H1 (cell line): ENCODE measurements at places on chromosomes 5 and 9. TPM values are rescaled to one million over a fixed set of nuclear protein-coding genes. Genes with fewer than 3 reads are reported as not detected.

DNA sequence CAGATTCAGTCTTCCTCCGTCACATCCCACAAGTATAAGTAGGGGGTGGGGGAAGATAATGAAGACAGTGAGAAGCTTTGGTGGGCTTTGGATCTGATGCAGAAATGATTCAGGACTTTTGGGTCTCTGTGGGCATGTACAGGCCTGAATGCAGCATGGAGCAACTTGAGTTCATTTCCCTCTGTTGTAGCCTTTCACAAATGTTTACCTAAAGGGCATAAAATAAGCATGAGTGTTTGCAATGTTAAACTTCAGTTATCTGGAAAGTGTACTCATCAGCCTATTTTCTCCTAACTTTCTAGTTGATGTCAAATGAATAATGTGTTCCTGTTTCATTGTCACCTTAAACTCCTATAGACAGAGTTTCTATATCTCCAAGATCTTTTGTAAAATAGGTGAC is 39.3 kb downstream of the GARNL3 start:
- H3K27ac ChIP-seq, result no peak overlapping the region
- H3K27me3 ChIP-seq, result no peaks in the 10 kb centered on the region
- no peak for DNase-seq

DNA sequence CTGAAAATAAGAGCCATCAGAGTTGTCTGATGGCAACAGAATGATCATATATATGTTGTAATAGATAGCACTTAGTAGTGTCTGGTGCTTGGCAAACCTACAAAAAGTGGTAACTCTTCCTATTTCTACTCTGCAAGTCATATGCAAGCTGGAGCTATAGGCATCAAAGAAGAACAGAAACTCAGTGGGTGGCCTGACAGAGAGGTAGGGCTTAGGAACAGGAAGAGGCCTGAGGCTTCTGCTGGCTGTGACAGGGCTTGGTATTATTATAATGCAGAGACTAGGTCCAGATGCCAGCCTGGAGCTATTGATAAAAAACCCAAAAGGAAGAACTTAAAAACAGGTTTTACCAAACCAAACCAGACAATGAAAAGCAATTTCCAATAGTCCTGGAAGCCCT is 4.4 kb upstream of the DIAPH1 start:
- no peak for DNase-seq
- H3K36me3 ChIP-seq, result peaks cover 37% of the 10 kb centered on the region
- H3K4me1 ChIP-seq, result no peaks in the 10 kb centered on the region
- no peak overlapping the region for H3K27ac ChIP-seq
- H3K27me3 ChIP-seq, result no peaks in the 10 kb centered on the region

DNA sequence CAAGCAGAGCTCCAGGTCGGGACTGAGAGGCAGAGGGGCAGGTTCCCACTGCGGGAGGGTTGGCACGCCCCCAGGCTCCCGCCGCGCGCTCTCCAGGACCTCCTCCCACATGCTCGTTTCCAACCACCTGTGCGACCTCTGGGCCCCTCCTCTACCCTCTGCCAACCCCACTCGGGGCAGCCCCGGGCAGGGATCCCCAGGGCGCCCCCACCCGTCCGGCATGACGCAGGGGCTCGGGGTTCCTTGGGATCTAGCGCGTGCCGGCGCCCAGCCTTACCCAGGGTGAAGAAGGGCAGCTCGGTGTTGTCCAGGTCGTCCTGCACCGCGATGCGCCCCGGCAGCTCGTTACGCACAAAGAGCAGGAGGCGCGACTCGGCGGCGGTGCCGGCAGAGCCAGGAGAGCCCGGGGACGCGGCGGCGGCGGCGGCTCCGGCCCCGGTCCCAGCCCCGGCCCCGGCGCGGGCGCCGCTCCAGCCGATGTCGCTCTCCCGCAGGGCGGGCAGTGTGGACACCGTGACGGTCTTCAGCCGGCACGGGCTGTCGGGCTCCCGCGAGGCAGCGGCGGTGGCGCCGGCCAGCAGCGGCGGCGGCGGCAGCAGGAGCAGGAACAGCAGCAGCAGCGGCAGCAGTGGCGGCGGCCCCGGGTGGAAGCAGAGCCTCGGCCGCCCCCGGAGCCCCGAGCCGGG is 494 bp downstream of the ASTN2 start:
- no peak for DNase-seq
- H3K27ac ChIP-seq, result no peak overlapping the region
- H3K36me3 ChIP-seq, result no peaks in the 10 kb centered on the region
- H3K4me3 ChIP-seq, result peak overlapping the region; percentile 55
- peaks cover 50% of the 10 kb centered on the region for H3K27me3 ChIP-seq

GRCh38 chr5:121257621-121258020 is 594.1 kb upstream of the FTMT start:
- no peaks in the 10 kb centered on the region for H3K36me3 ChIP-seq
- H3K27me3 ChIP-seq, result no peaks in the 10 kb centered on the region
- H3K27ac ChIP-seq, result no peak overlapping the region
- no peak for DNase-seq
- no peaks in the 10 kb centered on the region for H3K4me1 ChIP-seq

DNA sequence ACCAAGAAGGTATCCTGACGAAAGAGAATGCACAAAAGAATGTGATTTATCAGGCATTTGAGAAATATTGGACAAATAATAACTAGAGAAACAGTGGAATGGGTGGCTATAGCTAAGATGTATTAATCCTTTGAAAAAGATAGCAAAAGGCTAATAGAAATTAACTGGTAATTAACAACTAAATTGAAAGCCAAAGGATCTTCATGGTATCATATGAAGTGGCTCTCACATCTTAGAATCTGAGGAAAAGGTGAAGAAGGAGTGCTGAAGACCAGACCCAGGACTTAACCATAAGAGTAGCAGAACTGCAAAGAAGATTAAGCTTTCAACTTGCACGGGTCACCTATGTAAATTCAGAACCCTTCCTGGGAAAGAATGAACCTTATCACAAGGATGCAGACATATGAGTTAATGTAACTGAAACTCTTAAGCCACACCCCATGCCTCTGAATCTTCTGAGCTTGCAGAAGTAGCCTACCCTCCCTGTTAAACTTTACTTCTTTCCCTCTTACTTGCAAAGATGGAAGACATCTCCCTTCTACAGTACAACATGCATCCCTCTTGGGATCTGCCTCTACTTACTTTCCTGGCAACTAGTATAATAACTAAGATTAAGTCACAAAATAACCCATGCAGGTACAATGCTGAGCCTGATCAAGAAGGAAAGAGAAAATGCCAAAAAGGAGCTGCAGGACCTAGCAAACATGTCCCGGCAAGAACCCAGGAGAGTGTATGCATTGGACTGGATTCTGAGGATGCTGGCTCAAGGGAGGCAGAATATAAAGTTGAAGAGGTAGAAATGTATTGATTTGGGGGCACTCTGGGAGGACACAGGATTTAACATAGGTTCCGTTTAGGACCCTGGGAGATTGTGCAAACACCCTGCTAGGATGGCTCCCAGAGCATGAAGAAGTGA is 395.5 kb upstream of the SLC30A5 start:
- no peak overlapping the region for H3K27ac ChIP-seq
- no peak overlapping the region for H3K4me3 ChIP-seq
- no peak for DNase-seq
- H3K4me1 ChIP-seq, result no peaks in the 10 kb centered on the region
- H3K27me3 ChIP-seq, result no peaks in the 10 kb centered on the region

- peaks cover 22% of the 10 kb centered on the region for H3K36me3 ChIP-seq
- H3K27ac ChIP-seq, result no peak overlapping the region
- DNase-seq, result no peak
These were observed 6.4 kb upstream of the CARD9 start for GRCh38 chr9:136379891-136380290.

DNA sequence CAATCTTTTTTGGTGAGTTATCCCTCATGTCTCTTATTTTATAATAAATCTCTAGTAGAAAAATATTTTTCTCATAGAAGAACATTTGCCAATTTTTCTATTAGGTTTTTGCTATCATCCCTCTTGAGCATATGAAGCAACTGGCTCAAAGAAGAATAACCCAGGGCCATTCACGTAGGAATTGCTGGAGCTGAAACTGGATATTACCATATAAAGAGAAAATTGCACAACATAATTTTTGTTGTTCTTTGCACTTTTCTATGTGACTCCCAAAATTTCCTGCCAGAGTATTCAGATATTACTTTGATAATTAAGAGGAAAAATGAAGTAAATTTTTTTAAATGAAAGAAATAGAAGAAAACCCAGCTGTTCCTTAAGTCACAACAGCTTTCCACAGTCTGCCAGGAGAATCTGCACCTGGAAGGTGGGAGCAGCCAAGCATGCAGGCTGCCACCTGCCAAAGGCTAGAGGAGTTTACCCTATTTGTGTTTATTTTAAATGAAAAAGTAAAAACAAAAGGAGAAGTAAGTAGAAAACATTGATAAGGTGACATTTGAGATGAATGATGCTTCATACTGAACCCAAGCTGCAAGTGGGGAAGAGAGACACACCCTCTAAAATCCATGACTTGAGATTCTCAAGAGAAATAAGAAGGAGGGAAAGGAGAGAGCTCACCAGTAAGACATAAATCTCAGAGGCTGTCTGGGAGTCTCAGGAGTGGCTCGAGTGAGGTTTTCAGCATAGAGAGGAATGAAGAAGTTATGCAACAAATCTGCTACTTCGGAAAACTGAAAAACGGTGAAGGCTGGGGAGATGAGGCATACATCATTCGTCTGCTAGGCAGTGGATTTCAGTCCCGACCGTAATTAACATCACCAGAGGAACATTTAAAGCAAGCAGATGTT is 31.5 kb upstream of the FREM1 start:
- H3K27ac ChIP-seq, result no peak overlapping the region
- no peak for DNase-seq
- no peaks in the 10 kb centered on the region for H3K27me3 ChIP-seq
- H3K4me1 ChIP-seq, result no peaks in the 10 kb centered on the region

The DBH gene
- polyA plus RNA-seq, result 0.18 and 0.24 TPM in 2 replicates

The WDR31 gene
- polyA plus RNA-seq, result 0.27 and 0.33 TPM in 2 replicates
